ENCODE measurements at places on chromosomes 6 and 20.

GRCh38 chr6:70857387-70858077 lies 99.3 kb downstream of the B3GAT2 start:
- DNase-seq: no peak

- DNase-seq: no peak
Observed at GRCh38 chr20:32320305-32320704, 37.8 kb upstream of the ASXL1 start.

- peak; percentile 48 for DNase-seq
Observed at GRCh38 chr6:116596815-116597214, 19.5 kb upstream of the RSPH4A start.

DNA sequence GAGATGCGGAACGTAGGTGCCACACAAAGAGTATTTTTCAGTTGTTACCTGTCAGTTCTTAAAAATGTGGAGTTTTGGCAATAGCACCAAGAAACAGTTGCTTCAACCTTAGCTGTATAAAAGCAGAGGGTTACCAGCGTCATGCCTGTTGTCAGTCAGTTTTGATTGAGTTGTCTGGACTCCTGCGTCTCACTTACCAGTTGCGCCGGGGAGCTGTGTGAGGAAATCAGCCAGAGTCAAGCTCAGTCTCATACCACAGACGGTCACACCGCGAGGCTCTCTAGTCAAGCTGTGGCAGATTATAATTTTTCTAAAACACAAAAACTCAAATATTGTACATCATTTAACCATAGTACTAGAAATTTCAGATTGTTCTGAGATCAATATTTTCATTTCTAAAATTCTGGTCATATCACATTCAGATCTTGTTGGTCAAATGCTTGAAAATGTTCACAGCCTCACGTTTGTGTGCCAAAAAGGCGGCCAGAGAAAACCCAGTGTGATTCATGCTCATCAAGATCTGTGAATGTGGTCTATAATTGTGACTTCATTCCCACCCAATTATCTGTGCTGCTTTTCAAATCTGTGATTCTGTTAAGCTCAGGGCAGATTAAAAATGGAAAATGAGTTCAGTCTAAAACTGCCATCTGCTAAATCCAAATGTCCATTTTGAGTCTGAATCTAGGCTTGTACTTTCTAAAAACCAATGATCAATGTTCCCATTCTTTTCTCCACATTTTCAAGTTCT lies 37.5 kb downstream of the SASH1 start:
- no peak for DNase-seq

DNA sequence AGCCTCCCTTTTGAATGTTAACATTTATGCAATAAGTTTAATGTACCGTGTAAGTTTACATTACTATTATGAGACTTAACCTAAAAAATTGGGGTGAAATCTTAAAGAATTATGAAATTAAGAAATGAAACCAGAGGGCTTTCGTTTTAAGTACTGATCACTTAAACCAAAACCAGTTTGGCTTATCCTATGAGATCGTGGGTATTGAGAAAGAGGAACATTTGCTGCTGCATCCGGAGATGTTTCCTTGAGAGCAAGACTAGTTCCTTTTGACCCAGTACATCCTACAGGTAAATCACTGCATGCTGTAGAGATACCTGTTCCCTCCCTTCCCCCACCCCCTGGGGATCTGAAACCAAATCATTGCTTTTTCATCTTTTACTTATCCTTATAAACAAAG lies 201.3 kb downstream of the ESR1 start:
- no peak for DNase-seq

- DNase-seq: no peak
Observed at GRCh38 chr20:13139459-13140150, 81.5 kb upstream of the ISM1 start.

GRCh38 chr6:157263881-157264397 lies 59.4 kb downstream of the TMEM242 start:
- no peak for DNase-seq

- no peak for DNase-seq
Observed at GRCh38 chr6:111122458-111123286, 35.4 kb downstream of the SLC16A10 start.

GRCh38 chr6:32519118-32519909 lies 10.8 kb downstream of the HLA-DRB5 start:
- DNase-seq: no peak

- no peak for DNase-seq
Observed at GRCh38 chr6:81777586-81778268, 25.2 kb upstream of the TENT5A start.

- peak; percentile 81 for DNase-seq
Observed at GRCh38 chr20:40160097-40160550, 528.9 kb downstream of the MAFB start.

DNA sequence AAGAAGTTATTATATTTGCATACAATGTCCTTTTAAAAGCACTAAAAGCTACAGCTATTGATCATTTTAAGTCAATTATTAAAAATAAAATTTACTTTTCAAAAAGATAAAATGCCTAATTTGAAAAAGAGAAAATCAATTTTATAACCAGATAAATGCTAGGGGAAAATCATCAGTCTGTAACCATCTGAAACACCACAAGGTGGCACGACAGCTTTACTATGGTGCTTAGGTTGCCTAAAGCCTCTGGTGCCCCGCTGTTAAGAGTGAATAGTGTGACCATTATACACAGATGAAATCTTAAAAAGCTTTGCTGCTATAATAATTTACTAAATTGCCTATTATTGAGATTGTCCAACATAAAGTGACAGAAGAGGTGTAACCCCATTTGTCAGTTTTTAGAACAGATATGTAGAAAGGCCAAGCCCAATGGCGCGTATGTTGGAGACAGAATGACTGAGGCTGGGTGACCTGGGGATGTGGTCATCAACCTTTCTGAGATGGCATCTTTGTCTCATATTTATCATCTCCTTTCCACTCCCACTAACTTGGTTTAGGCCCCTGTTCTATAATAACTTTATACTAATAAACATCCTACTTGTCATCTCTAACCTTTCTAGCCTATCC lies 100.8 kb downstream of the MOXD1 start:
- peak; percentile 9 for DNase-seq

DNA sequence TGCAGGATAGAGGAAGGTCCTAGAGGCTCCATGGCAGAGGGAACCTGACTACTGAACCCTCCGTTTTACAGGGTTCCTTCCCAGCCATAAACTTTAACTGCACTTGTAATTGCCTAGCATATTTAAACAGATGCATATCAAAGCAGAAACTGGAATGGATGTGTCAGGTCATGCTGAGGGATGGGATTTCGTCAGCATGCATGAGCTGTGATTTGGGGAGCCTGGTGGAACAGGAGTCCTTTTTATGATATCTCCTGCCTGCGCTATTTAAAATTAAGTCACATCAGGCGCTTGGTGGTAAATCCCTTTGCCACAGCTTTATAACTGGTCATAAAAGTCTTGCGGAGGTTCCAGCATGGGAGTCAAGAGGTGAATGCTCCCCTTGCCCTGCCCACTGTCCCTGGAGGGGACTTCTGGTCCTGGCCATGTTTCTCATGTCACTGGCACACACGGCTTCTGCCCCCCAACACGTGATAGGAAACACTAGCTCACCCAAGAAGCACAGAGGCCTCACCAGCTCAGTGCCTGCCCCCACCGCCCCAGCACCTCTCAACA lies 26.0 kb upstream of the PCMTD2 start:
- DNase-seq: no peak

- peak; percentile 30 for DNase-seq
Observed at GRCh38 chr6:6841571-6841970, 253.1 kb downstream of the LY86 start.

DNA sequence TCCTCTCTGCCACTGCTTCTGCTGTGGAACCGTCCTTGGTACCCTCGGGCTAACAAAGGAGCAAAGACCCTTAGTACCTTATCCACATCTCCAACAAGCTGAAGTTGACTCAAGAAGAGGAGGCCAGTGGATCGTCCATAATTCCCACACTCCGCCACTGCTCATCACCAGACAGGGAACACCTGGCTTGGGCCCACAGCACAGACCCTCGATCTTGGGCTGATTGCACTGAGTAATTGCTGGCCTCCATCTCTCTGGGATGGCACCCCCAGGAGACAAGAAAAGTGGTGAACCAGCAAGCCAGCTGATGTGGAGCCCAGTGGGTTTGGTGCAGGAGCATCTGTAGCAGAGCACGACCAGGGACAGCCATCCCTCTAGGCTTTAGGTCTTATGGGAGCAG lies 109.4 kb upstream of the GRIK2 start:
- DNase-seq: no peak

GRCh38 chr6:13226071-13226470 lies 102.3 kb downstream of the TBC1D7 start:
- DNase-seq: no peak

DNA sequence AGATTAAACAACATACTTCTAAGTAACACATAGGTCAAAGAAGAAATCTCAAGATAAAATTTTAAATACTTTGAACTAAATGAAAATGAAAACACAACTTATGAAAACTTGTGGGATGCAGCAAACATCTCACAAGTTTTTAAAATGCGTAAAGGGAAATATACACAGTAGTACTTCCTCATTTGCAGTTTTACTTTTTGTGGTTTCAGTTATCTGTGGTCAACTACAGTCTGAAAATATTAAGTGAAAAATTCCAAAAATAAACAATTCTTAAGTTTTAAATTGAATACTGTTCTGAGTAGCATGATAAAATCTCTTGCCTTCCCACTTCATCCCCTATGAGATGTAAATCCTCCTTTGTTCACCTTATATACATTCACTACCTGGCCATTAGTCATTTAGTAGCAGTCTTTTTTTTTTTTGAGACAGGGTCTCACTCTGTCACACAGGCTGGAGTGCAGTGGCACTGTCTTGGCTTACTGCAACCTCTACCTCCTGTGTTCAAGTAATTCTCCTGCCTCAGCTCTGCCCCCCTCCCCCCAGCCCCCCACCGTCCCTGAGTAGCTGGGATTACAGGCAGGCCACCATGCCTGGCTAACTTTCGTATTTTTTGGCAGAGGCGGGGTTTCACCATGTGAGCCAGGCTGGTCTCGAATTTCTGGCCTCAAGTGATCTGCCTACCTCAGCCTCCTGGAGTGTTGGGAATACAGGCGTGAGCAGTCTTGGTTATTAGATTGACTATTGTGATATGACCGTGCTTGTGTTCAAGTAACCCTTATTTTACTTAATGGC lies 154.6 kb upstream of the AHI1 start:
- no peak for DNase-seq

GRCh38 chr20:43151901-43152300 lies 37.8 kb downstream of the PTPRT start:
- no peak for DNase-seq

- DNase-seq: peak; percentile 18
Observed at GRCh38 chr6:1792989-1793388, 183.3 kb downstream of the FOXC1 start.

DNA sequence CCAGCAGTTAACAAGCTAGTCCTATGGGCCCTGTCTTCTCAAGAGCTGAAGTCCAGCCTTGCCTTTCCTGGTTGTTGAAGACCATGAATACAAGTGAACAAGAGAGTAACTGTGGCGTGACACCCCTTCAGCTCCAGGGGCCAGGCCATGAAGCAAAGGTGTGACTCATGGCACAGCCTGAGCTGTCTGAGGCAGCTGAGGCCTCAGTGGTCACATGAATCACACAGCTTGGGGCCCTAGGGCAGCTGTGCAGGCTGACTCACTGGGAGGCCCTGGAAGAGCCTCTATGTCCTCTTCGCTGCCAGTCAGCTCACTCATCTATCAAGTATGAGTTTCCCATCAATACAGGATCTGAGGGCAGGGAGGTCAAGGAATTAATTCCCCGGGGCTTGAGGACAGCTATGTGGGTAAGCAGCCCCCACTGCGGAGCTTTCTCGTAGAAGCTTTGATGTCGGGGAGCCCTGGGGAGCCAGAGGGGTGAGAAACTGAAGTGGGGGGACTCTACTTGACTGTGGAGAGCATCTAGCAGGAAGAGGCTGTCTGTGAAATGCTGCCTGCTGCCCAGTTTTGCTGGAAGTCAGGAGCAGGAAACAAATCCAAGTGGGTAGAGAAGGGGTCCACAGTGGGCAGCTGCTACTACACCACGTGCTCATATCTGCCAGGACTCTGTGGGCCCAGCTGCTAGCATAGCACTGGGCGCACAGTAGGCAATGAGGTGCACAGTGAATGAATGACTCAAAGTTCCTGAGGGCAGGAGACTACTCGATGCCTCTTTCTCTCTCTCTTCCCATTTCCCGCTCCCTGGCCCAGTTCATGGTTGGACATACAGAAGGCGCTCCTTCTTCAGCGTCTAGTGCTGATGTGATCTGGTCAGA lies 13.7 kb upstream of the FAM83C start:
- DNase-seq: no peak

DNA sequence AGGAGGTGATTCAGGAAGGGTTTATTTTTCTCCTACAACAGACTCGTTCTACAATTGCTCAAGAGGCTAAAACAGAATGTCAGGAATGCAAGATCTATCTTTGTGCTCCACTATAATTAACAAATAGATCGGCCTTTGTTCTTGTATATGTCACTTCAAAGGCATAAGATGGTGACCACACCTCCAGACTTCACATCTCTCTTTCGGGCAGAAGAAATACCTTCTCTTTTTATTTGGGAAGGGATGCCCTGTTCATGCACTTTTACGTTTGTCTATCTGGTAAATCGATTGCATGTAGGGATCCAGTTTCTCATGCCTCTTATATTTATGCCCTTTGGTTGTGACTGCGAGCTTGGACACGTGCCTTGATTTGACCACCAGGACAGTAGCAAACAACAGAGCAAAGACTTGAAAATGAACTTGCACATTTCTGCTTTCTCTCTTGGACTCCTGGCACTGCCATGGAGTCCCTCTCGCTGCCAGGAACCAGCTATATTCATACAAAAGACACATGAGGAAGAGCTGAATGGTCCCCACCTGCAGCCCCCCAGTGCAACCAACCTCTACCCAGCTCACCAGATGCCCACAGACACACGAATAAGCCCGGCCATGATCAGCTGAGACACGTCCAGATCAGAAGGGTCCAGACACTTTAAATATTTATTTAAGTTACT lies 219.8 kb upstream of the STXBP5 start:
- DNase-seq: no peak

DNA sequence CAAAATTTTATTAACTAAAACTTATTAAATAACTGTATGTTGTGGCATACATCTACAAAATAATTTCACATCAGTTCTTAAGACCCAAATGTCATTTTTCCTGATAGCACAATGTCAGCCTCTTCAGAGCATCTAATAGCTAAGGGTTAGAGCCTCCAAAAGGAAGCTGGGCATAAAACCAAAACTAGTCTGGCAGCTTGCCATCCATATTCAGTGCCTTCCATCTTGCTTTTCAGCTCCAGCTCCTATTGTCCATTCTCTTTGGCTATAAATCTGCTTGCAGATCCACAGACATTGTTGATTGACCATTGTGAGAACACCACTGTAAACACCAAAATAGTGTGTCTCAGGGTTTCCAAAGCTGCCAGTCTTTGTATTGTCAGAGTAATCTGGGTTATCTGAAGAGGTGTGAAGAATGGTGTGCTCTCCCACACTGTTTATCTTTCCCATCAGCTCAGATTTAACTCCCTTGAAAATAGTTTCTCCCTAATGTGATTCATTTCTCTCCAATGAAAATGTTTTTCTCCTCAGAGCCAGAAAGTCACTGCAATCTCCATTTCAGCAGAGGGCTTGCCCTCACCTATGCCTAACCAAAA lies 154.8 kb upstream of the KCNQ5 start:
- DNase-seq: peak; percentile 1

Data from T47D (cell line).